ENCODE measurements at places on chromosomes 1 and 21. TPM values are rescaled to one million over a fixed set of nuclear protein-coding genes. Genes with fewer than 3 reads are reported as not detected.

GRCh38 chr1:208536212-208536611 lies 292.0 kb upstream of the PLXNA2 start:
- DNase-seq, result no peak

DNA sequence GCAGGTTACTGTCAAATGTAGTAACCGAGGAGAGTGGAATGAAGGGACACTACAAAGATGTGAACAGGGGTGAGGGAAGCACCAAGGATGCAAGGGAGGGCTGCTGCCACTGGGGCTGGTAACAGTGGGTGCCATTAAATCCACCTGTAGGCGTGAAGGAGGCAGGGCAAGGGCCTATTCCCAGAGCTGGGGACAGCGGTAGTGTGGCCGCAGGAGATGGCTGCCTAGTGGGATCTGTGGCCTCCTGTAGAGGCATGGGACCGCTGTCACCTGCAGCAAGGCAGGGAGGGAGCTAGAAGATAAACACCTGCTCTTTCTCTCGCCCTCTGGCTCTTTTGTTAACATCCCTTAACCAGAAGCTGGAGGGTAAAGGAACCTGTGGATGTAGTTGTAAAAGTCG lies 80.5 kb upstream of the CNIH3 start:
- DNase-seq, result no peak

DNA sequence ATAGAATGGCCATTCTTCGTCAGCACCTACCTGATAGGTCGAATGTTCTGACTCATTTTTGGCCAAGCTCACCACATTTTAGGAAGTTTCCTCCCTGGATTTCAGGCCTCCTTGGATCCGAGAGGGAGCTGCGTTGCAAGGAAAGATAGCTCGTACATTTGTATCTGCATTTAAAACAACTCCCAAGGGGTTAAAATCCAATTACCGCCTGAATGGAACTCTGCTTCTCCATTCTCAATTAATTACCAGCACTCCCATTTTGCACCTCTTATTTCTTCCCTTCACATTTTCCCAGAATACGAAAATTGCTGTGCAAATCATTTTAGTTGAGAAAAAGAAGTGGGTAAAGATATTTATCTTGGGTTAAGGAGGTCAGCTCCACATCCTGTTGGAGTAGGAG lies 610.7 kb downstream of the NPHP4 start:
- no peak for DNase-seq

- no peak for DNase-seq
These were observed 5.9 kb downstream of the AGT start for GRCh38 chr1:230707732-230708630.

- peak; percentile 94 for DNase-seq
These were observed 21.4 kb downstream of the SLC2A7 start for GRCh38 chr1:9004700-9005394.

DNA sequence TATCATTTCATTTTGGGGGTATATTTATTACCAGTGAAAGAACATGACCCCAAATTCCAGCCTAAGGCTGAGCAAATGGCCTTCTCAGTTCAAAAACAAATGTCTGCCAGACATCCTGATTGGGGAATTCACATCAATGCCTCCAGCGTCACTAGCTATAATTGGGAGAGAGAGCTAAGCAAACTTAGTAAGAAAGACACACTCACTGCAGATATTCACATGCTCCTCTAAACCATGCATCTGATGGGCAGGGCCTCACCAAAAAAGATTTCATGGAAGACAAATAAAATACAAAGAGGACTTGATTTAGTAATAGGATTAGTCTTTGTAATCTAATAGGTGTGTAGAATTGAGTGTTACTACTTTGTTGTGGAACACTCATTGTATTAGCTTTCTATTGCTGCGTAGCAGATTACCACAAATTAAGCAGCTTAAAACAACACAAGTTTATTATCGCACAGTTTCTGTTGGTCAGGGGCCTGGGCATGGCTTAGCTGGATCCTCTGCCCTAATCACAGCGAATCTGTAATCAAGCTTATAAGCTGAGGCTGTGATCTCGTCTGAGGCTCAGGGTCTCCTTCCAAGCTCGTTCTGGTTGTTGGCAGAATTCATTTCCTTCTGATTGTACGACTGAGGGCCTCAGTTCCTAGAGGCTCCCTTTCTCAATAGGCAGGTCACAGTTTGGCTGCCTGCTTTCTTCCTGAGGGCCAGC lies 243.0 kb downstream of the PBX1 start:
- DNase-seq, result no peak

The CD1E gene
- 6.2 TPM for total RNA-seq

The GPR37L1 gene
- not detected for total RNA-seq

The UTS2 gene
- total RNA-seq, result not detected

The KCNE1 gene
- total RNA-seq, result 0.49 TPM

The NOS1AP gene
- total RNA-seq, result 1.1 TPM

The RPTN gene
- 25.2 TPM for total RNA-seq

The HES2 gene
- total RNA-seq, result 44.1 TPM

The TOE1 gene
- 6.0 TPM for total RNA-seq

All from lower leg skin (tissue), 4 donors.